ENCODE measurements at places on chromosomes 2 and 18. TPM values are rescaled to one million over a fixed set of nuclear protein-coding genes. Genes with fewer than 3 reads are reported as not detected.

POTEE gene
- not detected for total RNA-seq

ZNF396 gene
- 0.54 TPM for total RNA-seq

LCT gene
- under 0.01 TPM for total RNA-seq

AKAIN1 gene
- not detected for total RNA-seq

KLHL41 gene
- total RNA-seq = 0.28 TPM

TANK gene
- total RNA-seq = 41.9 TPM

SNTG2 gene
- total RNA-seq = 0.56 TPM

RGPD8 gene
- total RNA-seq = 4.1 TPM

C2orf78 gene
- total RNA-seq = not detected

CRYGC gene
- not detected for total RNA-seq

ABCB11 gene
- total RNA-seq = not detected

TMEM17 gene
- 1.3 TPM for total RNA-seq

IMMT gene
- total RNA-seq = 90.0 TPM

CNTNAP5 gene
- not detected for total RNA-seq

FRZB gene
- total RNA-seq = 0.28 TPM

UGT1A9 gene
- total RNA-seq = not detected

MEP1B gene
- total RNA-seq = not detected
